ENCODE measurements at places on chromosomes 2 and 18. TPM values are rescaled to one million over a fixed set of nuclear protein-coding genes. Genes with fewer than 3 reads are reported as not detected.

Gene TCF23
- not detected for total RNA-seq

- H3K4me3 ChIP-seq, result no peak overlapping the region
- H3K27ac ChIP-seq, result no peak overlapping the region
- no peaks in the 10 kb centered on the region for H3K27me3 ChIP-seq
- no peak for DNase-seq
These were observed 150.6 kb downstream of the AGPS start for GRCh38 chr2:177543007-177543760.

Gene LYG2
- total RNA-seq, result not detected

DNA sequence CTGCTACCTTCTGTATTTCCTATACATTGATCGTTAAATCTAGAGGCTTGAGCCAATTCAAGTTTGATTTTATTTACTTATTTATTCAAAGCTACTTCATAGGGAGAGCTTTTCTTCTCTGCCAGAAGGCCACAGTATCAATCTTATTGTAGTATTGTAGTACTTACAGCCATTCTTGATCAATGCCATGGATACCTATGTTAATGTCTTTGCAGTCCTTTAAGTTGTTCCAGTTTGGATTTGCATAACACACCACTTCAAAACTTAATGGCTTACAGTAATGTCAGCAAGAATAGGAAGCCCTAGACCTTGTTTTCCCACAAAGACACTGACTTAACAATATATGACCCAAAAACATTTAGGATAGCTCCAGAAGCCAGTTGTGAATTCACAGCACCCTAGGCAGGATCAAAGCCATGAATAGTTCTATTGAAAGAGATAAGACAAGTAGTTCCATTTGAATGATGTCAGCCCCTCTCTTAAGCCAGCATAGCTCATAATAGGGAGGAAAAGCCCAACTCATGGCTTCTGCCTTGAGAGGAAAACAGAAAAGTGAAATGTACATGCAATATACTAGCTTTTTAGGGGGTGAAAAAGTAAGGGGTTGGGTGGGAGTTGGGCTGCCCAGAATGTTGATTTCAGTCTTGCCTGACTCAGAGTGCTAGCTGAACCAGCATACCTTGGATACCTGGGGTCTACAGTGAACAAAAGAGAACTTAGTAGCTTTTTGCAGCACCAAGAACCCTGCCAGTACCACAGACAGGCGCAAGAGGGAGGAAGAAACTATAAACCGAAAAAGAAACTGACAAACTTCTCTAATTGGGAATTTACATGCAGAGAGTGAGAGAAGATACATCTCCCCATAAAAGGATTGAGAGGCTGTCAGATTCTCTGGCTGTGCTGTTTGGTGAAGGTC is 101.4 kb downstream of the CAMKMT start:
- no peak for DNase-seq
- peaks cover 23% of the 10 kb centered on the region for H3K36me3 ChIP-seq
- H3K27ac ChIP-seq, result peak overlapping the region; percentile 28
- no peak overlapping the region for H3K4me3 ChIP-seq
- no peaks in the 10 kb centered on the region for H3K27me3 ChIP-seq

Gene RANBP2
- total RNA-seq, result 73.9 TPM

Gene SOCS6
- total RNA-seq, result 26.8 TPM

DNA sequence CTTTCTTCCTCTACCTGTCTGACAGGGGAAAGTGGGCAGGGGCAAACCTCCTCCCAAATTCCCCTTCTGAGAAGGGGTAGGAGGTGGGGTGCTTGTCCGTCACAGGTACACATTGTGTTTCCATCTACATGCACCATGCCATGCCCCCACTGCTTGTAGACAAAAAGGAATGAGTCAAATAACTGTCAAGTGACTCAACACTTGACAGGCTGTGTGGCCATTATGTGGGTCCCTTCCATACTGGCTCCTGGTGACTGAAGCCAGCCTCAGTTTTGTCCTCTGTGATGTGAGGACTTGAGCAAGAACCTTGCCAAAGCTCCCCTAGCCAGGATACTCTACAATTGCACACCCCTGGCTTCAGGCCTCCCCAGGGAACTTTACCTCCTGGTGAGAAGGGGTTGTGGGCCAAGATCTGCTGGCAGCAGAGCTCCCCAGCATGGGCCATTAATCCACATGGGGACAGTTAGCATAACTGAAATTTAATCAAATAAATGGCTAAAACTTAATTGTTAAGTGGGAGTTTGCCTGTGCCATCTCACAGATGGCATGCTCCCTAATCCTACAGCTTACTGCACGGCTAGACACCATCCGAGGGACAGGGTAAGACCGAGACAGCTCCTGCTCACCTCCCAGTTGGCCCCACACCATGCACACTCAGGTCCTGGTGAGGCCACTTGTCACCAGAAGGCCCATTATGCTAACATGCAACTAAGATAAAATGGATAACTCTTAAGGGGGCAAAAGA is 140.2 kb downstream of the BCL11A start:
- no peak for DNase-seq
- no peak overlapping the region for H3K27ac ChIP-seq
- peaks cover 19% of the 10 kb centered on the region for H3K27me3 ChIP-seq
- no peak overlapping the region for H3K4me3 ChIP-seq

- H3K4me3 ChIP-seq, result no peak overlapping the region
- no peak for DNase-seq
- no peaks in the 10 kb centered on the region for H3K27me3 ChIP-seq
- H3K4me1 ChIP-seq, result no peaks in the 10 kb centered on the region
These were observed 112.2 kb upstream of the FZD5 start for GRCh38 chr2:207881902-207882301.

Gene SAG
- total RNA-seq, result not detected

- no peak for DNase-seq
- no peaks in the 10 kb centered on the region for H3K27me3 ChIP-seq
- H3K4me1 ChIP-seq, result peaks cover 6% of the 10 kb centered on the region
- H3K4me3 ChIP-seq, result no peak overlapping the region
- no peak overlapping the region for H3K27ac ChIP-seq
These were observed 62.4 kb downstream of the MRPS9 start for GRCh38 chr2:105100046-105100840.
